Karpas-422 (cell line): ENCODE measurements at places on chromosomes 6 and 20.

- DNase-seq = no peak
Measured at GRCh38 chr6:149951096-149951495, 9.3 kb downstream of the ULBP2 start.

DNA sequence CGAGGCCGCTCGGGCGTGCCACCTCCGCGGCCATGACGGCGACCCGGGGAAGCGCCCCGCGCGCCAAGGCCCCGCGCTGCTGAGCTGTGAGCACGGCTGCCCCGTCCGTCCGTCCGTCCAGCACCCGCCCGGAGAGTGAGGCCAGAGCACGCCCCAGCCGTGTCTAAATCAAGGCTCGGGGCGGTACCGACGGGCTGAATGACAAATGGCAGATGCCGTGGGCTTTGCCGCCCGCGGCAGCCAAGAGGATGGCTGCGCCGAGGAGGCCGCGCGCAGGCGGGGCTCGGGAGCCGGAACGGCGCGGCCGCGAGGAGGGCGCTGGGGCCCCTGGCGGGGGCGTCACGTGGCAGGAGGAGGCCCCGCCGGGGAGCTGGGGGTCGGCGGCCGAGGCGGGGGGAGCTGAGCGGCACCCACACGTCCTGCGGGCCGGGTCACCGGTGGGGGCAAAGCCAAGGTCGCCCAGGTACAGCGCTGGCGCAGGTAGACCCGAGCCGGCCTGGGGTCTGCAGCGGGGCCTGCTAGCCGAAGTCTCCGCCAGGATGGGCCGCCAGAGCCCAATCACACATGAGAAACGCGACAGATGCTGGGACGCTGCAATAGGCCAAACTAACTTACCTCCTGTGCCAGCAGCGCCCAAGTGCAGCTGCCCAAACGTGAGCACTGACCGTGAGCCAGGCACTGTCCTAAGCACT lies at the start of gene PLAGL1:
Gene PLAGL1, minus strand, starts transcription at position 140 of the 692 bp plus-strand sequence. CDS start 60,123 bp downstream, outside the sequence.
- no peak for DNase-seq

GRCh38 chr6:116424001-116424400 lies 37.2 kb upstream of the CALHM6 start:
- no peak for DNase-seq

GRCh38 chr6:95231416-95231815 lies 345.9 kb upstream of the MANEA start:
- DNase-seq = no peak

GRCh38 chr20:51760905-51761546 lies 7.2 kb downstream of the ATP9A start:
- DNase-seq = no peak
